Activated CD4-positive, alpha-beta memory T cell treated with anti-CD3 and anti-CD28 coated beads for 36 hours (primary cell): ENCODE measurements at places on chromosomes 12 and 14. TPM values are rescaled to one million over a fixed set of nuclear protein-coding genes. Genes with fewer than 3 reads are reported as not detected.

DNA sequence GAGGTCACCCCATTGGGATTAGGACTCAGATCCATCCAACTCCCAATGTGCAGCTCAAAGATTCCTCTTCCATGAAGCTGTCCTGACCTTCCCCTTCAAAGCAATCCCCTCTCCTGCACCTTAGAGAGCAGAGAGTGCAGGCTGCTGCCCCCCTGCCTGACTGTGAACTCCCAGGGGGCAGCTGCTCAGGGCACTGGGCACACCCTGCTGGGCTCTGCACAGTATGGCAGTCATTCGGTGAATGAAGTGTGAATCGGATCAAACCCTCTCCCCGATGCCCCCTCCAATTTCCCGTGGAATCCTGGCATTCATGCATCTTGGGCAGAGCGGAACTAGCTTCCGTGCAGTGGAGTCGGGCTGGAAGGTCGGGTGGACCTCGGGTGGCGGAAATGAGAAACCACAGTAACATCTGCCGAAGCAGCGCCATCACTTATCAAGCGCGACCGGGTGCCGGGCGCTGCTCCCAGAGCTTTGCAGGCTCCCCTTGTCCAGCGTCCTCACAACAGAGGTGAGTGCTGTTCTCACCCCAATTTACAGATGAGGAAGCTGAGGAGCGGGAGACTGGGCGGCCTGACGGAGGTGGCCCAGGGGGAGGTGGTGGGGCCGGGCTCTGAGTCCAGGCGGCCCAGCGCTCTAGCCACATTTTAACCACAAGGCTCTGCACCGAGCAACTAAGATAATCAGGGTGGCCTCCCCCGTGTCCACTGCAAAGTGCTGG lies 14.7 kb downstream of the GALNT9 start:
- DNase-seq: no peak
- H3K27me3 ChIP-seq: no peaks in the 10 kb centered on the region
- no peak overlapping the region for H3K27ac ChIP-seq
- H3K4me1 ChIP-seq: no peaks in the 10 kb centered on the region
- no peak overlapping the region for H3K4me3 ChIP-seq
- peaks cover 2% of the 10 kb centered on the region for H3K36me3 ChIP-seq

DNA sequence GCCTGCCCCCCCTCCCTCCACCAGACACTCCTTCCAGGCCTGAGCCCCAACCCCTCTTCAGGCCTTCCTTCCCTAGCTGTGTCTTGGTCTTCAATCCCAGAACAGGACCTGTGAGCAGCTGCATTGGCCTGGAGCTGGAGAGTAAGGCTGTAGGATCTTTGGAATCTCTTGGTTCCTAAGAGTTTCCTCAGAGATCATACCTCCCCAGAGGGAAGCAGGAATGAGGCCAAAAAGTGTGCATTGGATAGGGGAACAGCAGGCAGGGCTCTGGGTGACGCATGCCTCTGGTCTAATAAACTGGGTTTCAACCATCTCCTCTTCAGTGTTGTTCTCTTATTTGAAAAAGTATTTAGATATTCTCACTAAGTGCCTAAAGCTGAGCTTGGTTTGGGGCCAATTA lies 1.8 kb upstream of the SMARCD1 start:
- peak overlapping the region; percentile 79 for H3K27ac ChIP-seq
- no peak for DNase-seq
- no peaks in the 10 kb centered on the region for H3K27me3 ChIP-seq
- H3K4me3 ChIP-seq: peak overlapping the region; percentile 61
- H3K36me3 ChIP-seq: peaks cover 5% of the 10 kb centered on the region
- H3K4me1 ChIP-seq: peaks cover 37% of the 10 kb centered on the region

GRCh38 chr12:12877781-12878455 lies 13.4 kb upstream of the GPRC5A start:
- no peak for DNase-seq
- no peaks in the 10 kb centered on the region for H3K27me3 ChIP-seq
- no peak overlapping the region for H3K27ac ChIP-seq
- H3K4me3 ChIP-seq: no peak overlapping the region
- H3K4me1 ChIP-seq: peaks cover 12% of the 10 kb centered on the region
- H3K36me3 ChIP-seq: no peaks in the 10 kb centered on the region

- peak overlapping the region; percentile 82 for H3K27ac ChIP-seq
- peaks cover 2% of the 10 kb centered on the region for H3K36me3 ChIP-seq
- no peaks in the 10 kb centered on the region for H3K27me3 ChIP-seq
- H3K4me3 ChIP-seq: peak overlapping the region; percentile 60
These were observed 906.0 kb downstream of the VRK1 start for GRCh38 chr14:97703006-97703760.

The TMEM229B gene
- total RNA-seq: 1.1 TPM

DNA sequence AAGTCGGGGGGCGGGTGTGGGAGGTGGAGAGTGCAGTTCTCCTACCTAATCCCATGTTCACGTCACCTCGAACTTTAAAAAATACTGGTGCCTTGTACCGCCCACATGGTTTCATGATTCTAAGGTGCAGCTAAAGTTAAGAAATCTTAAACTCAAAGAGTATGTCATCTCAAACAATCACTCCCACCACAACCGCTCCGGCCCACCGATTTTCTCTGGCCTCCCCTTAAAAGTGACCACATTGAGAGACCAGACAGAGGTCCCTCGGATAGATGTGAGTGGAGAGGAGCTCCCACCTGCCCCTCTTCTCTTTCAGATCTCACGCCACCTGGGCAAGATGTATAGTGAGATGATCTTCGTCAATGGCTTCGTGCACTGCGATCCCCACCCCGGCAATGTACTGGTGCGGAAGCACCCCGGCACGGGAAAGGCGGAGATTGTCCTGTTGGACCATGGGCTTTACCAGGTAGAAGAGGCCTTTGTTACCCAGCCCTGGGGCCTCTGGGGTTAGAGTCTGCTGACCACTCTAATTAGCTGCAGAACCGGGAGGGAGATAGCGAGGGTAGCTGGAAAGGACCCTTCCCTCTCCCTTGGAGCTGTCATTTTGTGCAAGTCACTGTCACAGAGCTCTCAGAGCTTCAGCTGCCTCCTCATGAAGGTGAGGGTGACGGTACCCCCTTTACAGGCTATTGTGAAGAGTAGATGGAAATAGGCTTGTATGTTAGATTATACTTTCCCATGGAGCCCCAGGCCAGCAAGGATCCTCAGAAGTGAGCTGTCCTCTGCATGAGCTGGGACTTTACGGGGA lies 124.4 kb downstream of the ADCK1 start:
- peaks cover 6% of the 10 kb centered on the region for H3K36me3 ChIP-seq
- no peak for DNase-seq
- H3K27ac ChIP-seq: no peak overlapping the region
- no peak overlapping the region for H3K4me3 ChIP-seq

The NEUROD4 gene
- not detected for total RNA-seq

- H3K4me3 ChIP-seq: no peak overlapping the region
- no peak for DNase-seq
- H3K27me3 ChIP-seq: peaks cover 6% of the 10 kb centered on the region
These were observed 9.2 kb upstream of the PARP11 start for GRCh38 chr12:3882406-3882805.

The TPH2 gene
- total RNA-seq: not detected

The ZNF705A gene
- not detected for total RNA-seq

The TMEM253 gene
- not detected for total RNA-seq

DNA sequence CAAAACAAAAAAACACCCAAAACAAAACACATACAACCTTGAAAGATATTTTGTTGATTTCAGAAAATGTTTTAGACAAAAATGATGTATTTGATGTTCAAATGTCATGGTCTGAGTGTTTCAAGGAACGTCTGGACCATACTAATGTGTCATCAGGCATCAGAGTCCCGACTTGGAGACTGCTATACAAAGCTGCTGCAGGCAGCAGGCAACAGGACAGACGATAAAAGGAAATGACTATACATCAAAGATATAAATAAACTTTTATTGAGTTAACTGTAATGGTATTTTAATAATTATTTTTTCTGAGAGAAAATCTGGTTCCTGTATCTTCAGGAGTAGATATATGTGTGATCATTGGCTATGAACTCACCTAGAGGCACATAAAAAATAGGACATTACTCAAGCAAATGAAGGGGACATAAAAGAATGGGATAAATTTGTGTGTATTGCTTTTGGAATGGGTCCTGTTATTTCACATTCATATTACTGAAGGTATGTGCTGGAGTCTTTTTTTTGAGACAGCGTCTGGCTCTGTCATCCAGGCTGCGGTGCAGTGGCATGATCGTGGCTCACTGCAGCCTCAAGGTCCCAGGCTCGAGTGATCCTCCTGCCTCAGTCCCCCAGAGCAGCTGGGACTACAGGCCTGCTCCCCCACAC lies 87.3 kb upstream of the HECTD1 start:
- no peak for DNase-seq
- H3K4me1 ChIP-seq: no peaks in the 10 kb centered on the region
- no peak overlapping the region for H3K4me3 ChIP-seq
